ENCODE measurements at places on chromosomes 3 and 15.

DNA sequence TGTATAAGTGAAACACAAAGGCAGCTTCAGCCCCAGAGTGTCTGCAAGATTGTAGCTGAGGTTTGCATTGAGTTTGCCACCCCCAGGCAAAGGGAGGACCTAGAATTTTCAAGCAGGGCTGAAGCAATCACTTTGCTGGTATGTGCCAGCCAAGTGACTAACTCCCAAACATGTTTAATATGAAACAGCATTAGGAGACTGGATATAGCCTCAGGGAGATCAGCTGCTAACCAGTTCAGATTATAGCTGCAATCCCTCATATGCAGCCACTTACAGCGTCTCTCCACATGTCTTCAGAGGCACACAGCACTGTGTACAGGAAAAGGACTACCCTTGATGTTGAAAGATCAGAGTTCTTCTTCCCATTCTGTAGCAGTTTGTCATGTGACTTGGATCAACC lies 38.4 kb upstream of the PPP2R3A start:
- no peak for DNase-seq

DNA sequence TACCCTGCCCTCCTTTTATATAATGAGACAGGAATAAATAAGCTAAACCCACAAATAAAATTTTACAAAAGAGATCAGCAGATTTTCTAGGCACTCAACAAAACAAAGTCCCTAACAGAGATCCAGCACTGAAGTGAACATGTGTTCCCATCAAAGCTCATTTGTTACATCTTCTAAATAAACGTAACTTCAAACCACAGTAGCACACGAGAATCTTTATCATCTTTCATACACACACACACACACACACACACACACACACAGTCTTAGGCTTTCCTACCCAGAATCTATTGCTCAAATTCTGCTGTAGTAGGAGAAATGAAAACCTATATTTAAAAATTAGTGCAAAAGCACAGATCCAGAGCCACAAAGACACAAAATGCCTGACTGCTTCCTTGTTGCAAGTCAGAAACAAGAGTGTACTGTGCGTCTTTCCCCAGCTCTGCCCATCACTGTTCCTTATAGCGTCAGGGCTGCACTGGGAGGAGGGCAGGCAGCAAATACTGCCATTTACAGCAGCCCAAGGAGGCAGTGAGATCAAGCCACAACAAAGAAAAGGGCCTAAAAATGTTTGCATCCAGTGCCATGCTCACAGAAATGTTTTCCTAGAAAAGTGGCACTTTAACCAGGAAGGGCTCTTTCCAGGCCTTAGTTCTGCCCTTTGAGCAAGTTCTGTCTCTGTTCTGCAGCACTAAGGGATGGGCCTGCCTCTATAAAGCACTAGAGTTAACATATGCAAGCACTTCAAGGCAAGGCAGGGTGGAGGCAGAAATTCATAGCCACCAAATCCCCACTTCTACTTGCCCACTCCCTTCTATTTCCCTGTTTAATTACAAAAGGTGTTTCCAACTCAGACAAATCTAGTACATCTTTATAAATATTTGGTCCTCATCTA lies 6.0 kb downstream of the IP6K1 start:
- no peak for DNase-seq

GRCh38 chr3:123652342-123652984 lies 67.6 kb upstream of the HACD2 start:
- DNase-seq: no peak

GRCh38 chr3:186352369-186352768 lies 9.7 kb downstream of the DGKG start:
- DNase-seq: no peak

DNA sequence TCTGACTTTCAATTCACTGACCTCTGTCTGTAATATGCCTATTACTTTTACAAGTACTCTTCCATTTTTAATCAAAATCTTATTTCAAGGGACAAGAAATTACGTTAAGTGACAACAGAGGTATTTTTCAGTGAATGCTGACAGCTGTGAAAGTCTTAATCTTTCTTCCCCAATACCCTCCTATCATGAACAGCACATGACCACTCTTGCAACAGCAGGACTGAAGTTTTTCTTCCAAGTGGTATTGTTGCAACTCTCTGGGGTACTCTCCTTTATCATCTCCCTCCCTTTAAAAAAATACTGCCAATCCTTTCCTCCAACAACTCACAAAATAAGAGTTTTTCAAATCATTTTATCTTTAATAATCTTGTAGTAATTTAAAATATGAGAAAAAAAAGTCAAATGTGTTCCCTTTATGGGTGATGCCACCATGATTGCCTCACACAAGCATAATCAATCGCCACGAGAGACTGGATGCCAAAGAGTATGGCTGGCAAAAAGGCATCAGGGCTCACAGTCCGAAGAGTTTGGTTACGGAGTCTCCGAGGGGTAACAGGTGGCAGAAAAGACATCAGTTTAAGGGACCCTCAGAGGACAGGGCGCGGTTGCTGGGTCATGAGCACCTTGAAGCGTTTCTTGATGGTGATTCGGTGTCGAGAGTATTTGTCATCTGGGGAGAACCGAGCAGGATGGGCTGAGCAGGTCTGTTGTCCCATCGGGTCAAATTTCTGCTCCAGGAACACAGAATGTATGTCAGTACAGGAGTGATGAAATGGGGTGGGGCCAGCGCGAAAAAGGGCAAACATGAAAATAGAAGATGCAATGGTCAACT lies 1.3 kb downstream of the NOP10 start:
- DNase-seq: no peak

DNA sequence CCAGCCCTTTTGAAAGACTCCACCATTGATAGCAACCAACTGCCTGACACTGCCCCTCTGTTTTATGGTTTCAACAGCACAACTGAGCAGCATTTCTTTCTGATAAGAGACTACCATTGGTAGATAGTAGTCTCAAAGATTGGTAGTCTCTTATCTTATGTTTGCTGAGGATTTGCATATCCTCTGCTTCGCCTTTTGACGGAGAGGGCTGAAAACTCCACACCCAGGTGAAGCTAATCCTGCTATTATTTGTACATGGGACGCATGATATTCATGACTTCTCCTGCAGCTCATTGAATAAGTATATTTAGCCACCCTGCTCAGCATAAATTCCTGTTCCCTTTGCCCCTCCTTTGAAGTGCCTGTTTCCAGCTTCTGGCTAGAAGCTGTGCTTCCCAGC lies 119.4 kb upstream of the STRIT1 start:
- no peak for DNase-seq

GRCh38 chr3:55585856-55586255 lies 98.8 kb upstream of the WNT5A start:
- no peak for DNase-seq

GRCh38 chr15:60391722-60392315 lies 6.0 kb downstream of the ANXA2 start:
- no peak for DNase-seq

DNA sequence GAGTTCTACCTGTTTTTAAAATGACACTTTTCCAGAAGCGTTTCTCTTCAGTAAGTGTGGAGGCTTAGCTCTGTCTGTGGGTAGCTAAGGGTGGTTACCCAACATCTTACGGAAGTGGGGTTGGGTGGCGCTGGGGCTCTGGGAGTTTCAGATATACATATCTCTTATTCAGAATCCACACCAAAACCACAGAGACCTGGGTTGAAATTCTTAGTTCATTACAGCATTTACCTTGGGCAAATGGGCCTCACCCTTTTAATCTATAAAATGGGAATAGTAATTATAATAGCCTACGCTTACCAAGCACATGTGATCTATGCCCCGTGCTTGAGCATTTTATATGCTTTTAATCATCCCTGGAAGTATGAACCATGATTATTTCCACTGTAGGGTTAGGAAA lies 9.4 kb downstream of the PTPRG start:
- DNase-seq: no peak

GRCh38 chr3:153163756-153164550 lies 1.9 kb downstream of the RAP2B start:
- no peak for DNase-seq

GRCh38 chr3:62636235-62636826 lies 238.9 kb downstream of the CADPS start:
- no peak for DNase-seq

- no peak for DNase-seq
Measured at GRCh38 chr3:175526609-175527280, 667.6 kb downstream of the NAALADL2 start.

GRCh38 chr15:80801891-80802680 lies 22.9 kb downstream of the CEMIP start:
- DNase-seq: no peak

- no peak for DNase-seq
Measured at GRCh38 chr3:46057716-46058115, 30.4 kb upstream of the XCR1 start.

DNA sequence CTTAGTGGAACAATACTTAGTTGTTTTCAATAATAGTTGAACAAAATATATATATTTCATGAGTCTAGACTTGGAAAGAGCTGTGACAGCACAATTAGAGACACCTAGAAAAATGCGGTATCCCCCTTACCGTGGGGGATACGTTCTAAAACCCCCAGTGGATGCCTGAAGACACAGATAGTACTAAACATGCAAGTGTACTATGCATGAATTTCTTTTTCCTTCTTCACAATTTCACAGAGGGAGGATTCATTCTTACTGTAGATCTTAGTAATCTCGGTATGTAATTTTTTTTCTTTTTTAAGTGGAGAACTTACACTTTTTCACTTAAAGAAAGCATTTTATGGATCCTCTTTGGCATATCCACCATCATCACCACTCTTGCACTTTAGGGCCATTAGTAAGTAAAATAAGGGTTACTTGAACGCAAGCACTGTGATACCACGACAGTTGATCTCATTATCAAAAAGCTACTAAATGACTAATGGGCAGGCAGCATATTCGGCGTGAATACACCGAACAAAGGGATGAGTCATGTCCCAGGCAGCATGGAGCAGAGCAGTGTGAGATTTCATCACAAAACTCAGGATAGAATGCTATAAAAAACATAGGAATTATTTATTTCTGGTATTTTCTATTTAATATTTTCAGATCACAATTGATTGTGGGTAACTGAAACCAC lies 72.3 kb upstream of the ZNF280D start:
- DNase-seq: no peak

- DNase-seq: no peak
Measured at GRCh38 chr3:153614563-153614962, 452.5 kb downstream of the RAP2B start.

DNA sequence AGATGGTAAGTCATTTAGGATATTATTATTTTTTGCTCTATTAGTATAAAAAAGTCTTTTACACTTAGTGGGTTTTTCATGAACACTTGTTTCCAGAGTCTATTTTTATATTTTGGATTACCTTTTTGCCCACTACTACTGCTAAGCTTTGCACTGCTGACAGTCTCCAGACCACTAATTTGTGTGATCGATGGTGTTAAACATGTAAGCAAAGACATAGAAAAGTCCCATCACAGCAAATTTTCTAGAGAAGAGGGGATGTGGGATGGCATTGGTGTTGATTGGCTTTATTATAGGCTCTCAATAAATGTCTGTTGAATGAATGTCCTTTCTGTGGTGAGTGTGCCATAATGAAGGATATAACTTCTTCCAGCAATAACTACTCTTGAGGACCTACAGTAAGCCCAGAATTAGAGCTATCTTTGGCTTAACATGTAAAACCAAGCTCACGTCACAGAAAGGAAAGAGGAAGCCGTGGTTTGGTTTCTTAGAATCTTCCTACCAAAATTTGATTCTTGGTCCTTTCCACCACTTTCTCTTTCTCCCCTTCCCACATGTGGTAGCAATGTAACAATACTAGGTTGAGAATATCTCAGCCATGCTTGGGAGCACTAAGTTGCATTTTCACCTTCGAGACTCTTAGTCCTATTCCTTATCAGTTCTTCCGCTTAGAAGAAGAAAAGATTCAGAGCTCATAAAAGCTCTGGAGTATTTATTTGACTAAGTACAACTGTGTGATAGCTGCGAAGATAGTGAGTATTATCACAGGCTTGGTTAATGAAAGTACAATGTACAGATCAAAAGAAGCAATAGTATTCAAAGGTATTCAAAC lies 90.6 kb upstream of the UMPS start:
- DNase-seq: no peak

DNA sequence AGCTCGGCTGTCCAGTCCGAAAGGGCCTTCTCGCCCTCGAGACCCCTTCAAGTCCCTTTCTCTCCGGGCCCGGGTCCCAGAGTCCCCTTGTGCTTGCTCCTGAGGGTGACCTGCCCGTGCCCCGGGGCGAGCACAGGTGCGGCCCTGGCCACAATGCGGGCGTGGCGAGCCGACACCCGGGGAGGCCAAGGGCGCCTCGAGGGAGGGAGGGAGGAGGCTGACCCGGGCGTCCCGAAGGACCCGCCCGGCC lies 810 bp upstream of the MEF2A start:
- DNase-seq: no peak

GRCh38 chr3:37768107-37768809 lies 93.4 kb upstream of the CTDSPL start:
- DNase-seq: peak; percentile 80

DNA sequence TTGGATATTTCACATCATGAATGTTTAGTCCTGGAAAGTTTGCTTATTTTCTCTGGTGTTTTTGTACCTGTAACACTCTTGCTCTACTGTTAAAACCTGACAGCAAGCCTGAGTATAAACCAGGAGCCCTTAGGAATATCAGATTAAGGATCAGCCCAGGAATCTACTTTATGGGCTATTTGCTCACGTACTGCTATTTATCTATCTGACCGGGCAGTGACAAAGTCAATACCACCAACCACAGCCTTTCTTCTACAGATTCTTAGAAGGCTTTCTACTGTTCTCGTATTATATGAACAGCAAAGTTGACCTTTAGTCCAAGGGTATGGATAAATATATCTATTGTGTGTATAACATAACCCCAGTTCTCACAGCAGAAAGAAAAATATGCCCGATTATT lies 521.2 kb downstream of the RBMS3 start:
- no peak for DNase-seq

DNA sequence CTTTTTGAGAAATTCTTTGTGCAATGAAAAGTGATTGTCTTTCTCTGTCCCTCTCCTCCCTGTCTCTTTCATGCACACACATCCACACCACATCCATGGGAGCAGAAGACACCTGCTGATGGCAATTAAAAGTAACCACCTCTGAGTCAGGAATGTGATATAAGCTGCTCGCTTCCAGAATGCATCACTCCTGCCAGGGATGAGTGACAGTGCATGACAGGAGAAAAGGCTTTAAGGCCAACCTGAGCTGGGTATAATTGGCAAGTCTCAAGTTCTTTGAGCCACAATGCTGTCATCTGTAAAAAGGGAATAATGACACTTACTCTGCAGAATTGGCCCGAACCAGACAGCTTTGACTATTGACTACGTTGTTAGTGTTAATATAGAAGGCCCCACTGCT lies 59.6 kb downstream of the UBP1 start:
- no peak for DNase-seq

- DNase-seq: no peak
Measured at GRCh38 chr3:184467171-184467570, 87.3 kb downstream of the CHRD start.

GRCh38 chr3:197963019-197963637 lies 3.1 kb downstream of the LMLN start:
- no peak for DNase-seq

DNA sequence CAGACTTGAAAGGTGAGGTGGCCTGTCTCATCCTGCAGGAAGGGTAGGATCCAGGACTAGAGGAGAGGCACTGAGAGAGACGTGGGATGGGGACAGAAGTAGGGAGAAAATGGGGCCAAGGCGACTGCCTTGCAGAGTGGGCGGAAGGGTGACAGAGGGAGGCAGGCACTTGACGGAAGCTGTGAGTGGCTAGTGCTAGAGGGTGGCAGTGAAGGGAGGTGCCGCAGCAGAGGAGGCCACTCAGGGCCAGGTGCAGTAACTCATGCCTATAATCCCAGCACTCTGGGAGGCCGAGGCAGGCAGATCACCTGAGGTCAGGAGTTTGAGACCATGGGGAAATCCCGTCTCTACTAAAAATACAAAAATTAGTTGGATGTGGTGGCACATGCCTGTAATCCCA lies 7.3 kb downstream of the CCDC33 start:
- no peak for DNase-seq
